ENCODE measurements at places on chromosomes 7 and 10.

DNA sequence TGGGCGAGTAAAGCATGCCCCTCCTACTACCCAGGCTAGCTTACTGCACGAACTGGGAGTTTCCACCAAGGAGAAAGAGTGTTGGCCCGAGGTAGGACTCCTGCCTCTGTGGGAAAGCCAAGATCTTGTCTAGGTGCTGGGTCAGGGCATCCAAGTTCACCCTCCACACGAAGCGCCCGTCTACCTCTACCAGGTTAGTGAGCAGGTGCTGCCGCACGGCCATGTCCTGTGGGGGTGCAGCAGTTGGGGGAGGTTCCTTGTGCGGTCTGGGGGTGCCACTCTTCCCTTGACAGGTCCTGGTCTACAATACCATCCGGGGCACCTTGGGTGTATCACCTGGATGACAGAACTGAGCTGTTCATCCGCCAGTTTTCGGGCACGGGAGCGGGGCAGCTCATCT, 1.7 kb downstream of the ABHD11 start:
- no peak for DNase-seq

DNA sequence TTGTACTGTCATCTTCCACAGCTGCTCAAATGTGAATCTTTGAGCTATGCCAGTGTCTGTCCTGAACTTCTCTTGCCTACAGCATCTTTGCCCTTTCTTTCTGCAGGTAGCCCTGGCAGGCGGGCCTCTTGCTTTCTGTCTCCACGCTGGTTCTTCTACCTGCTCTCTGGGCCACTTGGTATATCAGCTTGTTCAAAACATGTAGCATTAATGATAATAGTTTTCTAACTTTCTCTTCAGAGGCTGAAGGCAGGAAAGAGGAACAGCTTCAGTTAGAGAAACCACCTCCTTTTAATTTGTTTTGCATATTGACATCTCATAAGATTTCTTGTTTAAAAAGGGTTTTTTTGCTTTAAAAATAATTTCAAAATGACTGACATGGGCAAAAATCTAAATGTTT, 923 bp upstream of the FGL2 start:
- DNase-seq: no peak

- DNase-seq: peak; percentile 30
Observed at GRCh38 chr7:8178353-8178752, 83.6 kb downstream of the ICA1 start.

- no peak for DNase-seq
Observed at GRCh38 chr10:15378569-15378968, 7.5 kb upstream of the FAM171A1 start.

DNA sequence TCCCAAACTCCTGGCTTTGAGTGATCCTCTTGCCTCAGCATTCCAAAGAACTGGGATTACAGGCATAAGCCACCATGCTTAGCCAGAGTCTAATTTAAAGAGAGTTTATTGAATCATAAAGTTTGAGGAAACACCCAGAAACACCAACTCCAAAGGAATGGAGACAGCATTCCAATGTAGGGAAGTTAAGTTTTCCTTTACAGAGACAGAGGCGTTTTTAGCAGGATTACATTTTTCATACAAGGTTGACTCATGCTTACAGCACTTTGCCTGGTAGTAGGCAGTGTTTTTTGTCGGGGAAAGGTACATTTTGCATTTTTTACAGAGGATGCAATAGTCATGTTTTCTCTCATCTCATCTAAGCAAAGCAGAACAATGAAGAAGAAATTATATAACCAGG, 18.9 kb upstream of the OPN4 start:
- peak; percentile 41 for DNase-seq

DNA sequence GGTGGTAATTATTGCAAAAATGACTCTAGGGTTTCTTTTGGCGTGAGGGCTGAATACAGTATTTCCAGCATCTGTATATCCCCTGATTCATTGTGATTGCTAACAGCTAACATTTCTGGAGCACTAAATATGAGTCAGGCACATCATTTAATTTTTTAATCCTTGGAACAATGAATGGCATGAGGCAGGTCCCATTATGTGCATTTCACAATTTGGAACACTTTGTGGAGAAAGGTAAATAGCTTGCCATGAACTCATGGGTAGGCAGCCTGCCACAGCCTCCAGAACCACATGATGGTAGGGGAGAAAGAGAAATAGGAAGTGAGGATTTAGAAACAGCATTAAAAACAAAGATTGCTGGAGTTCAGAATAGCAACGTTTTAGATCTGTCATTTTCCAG, 1.7 kb downstream of the NPTX2 start:
- no peak for DNase-seq

DNA sequence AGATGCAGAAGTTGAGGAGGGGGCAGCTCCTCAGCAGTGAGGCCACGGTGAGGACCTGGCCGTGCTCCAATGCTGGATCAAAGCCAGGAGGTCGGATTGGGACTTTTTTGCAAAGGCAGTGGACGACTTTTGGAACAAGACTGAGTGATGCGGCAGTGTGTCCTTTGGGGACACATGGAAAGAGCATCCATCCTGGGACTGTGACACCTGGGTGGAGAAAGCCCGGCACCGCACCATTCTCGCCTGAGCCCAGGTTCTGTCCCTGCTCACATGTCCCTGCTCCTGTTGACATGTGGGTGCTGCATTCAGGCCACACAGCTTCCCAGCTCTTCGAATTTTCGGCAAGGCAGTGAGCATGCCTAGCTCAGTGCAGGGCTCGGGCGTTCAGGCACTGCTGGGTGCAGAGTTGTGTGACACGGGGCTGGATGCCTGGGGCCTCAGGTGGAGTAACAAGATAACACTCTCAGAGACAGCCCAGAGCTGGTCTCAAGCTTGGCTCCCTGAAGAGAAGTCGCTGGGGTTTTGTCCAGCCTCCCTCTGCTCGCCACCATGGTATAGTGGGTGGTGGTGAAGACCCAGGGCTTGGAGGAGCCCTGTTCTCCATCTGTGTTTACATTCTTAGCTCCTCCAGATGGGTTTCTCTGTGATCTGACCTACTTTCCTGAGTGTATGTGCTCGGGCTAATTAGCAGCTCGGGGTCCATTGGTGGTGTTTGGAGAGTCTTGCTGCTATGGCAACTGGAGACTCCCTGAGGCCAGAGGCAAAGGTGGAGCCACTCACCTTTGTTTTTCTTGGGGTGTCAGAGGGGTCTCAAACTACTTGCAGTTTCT, 111.7 kb upstream of the BTBD16 start:
- DNase-seq: no peak

DNA sequence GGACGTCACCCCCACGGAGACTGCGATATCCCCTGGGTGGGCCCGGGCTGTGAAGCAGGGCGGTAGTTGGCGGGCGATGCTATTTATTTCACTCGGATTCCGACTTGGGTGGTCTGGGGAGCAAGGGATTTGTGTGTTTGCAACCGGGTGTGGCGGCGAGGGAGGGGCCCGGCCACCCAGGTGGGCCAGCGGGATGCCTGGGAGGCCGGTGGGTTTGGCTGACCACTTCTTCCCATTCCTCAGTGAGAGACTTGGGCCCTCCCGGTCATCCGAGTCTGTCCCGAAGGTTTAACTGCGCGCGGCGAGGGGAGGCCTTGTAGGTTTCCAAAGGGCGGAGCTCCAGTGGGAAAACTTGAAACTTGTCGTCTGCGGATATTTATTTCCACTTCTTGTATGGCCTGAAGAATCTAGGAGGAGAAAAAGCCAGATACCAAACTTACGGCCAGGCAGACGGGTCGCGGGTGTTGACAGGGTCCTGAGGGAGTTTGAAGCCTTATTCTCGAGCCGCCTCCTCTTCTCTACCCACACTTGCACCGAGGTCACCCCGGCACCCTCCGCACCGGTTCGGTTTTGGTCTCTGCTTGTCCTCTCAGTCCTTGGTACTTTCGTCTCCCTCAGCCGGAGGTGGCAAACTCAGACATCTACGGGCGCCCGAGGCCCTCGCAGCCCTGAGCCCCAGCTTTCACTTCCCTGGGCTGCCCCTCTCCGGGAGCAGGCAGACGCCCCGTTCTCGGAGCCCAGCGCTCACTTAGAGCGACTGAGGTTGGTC, 17.9 kb downstream of the ZNF316 start:
- DNase-seq: no peak

GRCh38 chr10:46525177-46525823, 31.2 kb downstream of the GPRIN2 start:
- peak; percentile 97 for DNase-seq

DNA sequence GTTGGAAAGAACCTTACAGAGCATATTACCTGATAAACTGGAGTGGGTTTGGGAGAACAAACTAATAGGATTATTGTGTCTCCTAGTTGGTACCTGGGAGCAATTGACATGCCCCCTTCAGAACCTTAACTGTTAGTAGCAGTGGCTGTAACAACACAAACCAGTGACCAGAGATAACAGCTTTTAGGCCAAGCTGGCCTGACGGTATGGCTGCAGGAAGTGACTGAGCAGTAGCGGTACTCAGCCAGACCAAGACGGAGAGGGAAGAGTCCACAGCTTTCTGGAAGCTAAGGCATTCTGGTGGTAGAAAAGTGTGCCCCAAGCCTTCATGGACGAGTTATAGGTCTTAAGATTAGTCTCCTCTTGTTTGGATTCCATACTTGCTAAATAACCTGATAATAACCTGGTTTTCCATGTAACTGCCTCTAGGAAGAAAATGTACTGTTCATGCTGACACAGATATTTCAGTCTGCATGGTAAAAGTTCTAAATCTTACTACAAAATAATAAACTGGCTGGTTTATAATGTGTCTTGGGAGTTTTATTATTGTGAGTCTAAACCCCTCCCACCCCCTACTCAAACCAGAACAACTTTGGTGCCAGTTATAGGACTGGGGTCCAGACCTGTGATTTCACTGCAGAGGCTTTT, 11.3 kb downstream of the NOLC1 start:
- DNase-seq: no peak

GRCh38 chr10:121600611-121601010, 2.4 kb upstream of the FGFR2 start:
- no peak for DNase-seq

GRCh38 chr10:71694567-71694968, 25.0 kb downstream of the C10orf105 start:
- no peak for DNase-seq

- DNase-seq: peak; percentile 64
Observed at GRCh38 chr10:89351412-89351779, 23.6 kb downstream of the IFIT3 start.

- DNase-seq: no peak
Observed at GRCh38 chr10:14543046-14543903, 212.6 kb upstream of the FRMD4A start.

DNA sequence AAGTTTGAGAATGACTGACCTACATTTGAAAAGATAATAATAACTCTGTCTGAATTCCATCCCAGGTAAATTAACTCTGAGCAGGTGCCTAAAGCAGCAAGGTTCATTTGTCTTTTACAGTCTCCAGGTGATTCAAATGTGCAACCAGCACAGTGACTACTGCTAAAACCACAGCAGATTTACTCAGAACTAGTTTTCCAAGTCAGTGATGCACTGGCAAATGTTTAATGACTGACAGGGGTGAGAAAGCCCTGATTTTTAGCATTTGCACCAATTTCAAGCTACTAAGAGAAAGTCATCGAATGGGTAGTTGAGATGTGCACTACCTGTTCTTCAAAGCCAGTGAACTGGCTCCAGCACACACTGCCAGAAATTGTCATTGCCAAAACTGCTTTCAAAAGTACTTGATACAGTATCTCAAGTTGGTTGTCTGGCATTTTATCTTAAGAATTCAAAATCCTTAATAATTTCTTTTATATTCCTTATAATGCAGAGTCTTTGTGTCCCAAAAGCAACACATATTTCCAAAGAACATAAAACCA, 60.3 kb downstream of the ATOH7 start:
- DNase-seq: peak; percentile 91

- no peak for DNase-seq
Observed at GRCh38 chr7:157541295-157542067, 204.7 kb downstream of the DNAJB6 start.

- DNase-seq: peak; percentile 75
Observed at GRCh38 chr10:65394502-65395297, 1531.1 kb upstream of the LRRTM3 start.

DNA sequence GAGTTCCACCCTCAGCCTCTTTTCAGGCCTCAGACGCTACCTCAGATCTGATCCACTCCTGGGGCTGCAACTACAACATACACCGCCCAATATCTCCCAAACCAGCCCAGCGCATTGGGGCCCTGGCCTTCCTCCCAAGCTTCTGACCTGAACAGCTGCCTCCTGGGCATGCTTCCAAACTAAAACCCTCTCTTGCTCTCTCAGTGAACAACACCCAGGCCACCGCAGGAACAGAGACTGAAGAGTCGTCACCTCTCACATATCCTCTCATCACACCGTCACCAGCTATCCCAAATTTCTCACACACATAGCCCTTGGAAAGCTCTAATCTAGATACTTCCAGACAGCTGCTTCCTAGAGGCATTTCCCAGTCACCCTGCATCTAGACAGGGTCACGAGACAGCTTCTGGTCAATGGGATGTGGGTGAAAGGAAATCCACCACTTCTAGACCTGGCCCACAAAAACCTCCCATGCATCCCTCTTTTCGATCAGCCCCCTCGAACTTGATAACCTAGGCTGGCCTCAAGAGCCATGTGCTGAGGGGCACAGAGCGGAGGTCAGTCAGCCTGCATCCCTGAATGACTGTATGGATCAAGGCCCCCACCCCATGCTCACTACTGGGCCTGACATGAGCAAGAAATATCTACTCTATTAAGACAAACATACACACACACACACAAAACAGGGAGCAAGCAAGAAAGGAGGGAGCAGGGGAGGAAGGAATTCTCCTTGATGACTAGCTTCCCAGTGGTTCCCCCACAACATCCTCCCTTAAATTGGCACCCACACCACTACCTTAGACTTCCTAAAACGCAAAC, 1.8 kb downstream of the PARP12 start:
- peak; percentile 21 for DNase-seq

DNA sequence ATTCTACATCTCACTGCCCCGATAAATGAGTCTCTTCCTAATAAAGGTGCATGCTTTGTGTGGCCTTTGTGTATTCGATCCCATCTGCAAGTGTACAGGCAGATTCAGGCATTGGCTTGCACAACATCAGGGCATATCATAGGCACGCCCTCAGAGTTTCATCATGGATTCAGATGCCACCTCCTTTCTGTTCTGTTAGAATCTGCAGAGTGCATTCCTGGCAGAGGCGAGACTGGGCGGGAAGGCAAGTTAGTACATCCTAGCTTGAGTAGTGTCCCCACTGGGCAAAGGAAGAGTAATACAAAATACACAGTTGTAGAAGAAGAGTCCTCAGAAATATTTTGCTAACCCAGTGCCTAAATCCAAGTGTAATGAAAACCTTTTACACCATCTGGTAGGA, 346.5 kb upstream of the GALNT17 start:
- DNase-seq: no peak

GRCh38 chr7:30752979-30753378, 1.0 kb downstream of the INMT start:
- DNase-seq: no peak

GRCh38 chr10:48231699-48232315, 42.7 kb downstream of the FRMPD2 start:
- DNase-seq: peak; percentile 84

DNA sequence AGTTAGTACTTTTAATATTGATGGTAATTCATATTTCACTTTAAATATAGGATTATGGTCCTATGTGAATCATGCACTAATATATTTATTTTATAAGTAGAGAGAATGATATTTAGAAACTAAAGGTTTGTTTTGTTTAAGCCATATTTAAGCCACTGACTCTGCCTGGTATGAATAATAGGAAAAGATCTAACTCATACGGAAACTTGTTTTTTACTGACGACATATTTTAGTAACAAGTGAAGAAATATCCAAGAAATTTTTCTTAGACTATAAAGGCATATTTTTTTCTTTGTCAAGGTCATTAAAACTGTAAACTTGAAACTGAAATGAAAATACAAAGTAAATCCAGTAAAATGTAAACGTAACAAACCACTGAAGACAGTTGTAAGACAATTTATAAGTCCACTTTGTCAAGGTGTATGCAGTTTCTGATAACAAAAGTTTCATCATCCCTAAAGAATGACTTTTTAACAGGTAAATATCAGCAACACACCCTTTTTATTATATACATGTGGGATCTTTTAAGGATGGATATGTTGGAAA, 147.1 kb downstream of the PHF14 start:
- no peak for DNase-seq

Data from kidney tubule cell (primary cell).